ENCODE measurements at places on chromosomes 13 and 19. TPM values are rescaled to one million over a fixed set of nuclear protein-coding genes. Genes with fewer than 3 reads are reported as not detected.

GRCh38 chr13:26680572-26680971 is 80.0 kb downstream of the GPR12 start:
- DNase-seq: no peak

- DNase-seq: no peak
Observed at GRCh38 chr19:39170386-39171231, 26.2 kb upstream of the NCCRP1 start.

Gene GZMM
- 50.5 TPM for total RNA-seq

DNA sequence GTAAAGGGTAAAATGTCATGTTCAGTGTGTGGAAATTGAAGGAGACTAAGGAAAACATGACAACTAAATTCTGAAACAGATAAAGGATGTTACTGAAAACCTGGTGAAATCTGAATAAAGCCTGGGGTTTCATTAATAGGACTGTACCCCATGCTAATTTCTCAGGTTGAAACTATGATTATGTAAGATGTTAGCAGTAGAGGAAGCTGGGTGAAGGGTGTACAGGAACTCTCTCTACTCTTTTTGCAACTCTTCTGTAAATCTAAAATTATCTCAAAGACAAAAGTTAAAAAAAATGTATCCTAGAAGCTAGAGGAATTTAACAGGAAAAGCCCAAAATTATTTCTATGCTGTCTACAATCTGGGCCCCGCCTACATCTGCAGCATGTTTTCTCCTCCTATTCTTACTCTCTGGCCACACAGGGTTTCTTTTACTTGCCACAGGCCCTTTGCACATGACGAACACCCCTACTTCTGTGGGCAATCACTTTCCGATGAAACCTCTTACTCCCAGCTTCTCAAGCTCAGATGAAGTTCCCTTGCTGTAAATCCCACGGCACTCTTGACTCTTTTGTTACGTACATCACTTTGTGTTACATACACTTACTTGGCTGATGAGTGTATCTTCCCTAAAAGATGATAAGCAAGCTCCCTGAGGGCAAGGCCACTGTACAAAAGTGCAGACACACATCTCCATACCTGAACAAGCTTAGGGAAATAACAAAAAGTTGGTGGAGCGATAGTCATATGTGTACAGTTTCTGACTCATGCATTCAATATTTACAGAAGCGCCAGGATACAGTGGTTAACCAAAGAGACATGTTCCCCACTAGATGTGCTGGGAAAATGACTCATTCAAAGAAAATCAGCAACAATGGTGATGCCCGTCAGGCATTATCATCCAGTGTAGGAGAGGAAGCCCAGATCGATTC is 32.6 kb downstream of the RUBCNL start:
- no peak for DNase-seq

Gene ELAVL3
- not detected for total RNA-seq

Gene SYNE4
- total RNA-seq: 1.2 TPM

DNA sequence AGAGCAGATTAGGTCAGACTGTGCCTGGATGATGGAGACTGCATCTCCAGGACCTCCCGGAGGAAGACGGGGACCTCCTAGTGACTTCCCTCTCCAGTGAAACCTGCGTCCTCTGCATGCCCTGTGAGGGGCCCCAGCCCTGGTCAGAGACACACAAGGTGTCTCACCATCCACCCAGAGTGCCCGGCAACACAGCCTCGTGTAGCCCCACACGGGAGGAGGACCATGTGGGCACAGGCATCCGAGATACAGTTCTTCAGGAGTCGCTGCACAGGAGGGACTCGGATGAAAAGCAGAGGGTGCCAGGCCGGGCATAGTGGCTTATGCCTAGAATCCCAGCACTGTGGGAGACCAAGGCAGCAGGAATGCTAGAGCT is 64.8 kb downstream of the PEPD start:
- no peak for DNase-seq

DNA sequence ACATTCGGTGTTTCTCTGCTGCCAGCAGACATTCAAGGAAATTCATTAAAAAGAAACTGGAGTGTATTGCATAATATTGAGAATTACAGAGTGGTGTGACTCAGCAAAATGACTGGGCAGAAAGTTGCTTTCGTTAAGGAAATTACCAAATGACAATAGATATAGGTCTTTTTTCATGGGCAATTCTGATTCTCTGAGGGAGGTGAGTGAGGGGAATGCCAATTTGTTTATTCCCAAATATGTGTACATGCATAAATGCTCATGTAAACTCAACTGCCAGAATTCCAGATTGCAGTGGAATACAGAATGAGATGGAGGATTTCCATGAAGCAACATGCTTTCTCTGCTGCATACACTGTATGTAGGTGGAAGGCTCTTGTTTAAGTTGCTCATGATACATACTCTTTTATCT is 1730.1 kb downstream of the SLITRK5 start:
- DNase-seq: no peak

Gene ZNF628
- 8.3 TPM for total RNA-seq

DNA sequence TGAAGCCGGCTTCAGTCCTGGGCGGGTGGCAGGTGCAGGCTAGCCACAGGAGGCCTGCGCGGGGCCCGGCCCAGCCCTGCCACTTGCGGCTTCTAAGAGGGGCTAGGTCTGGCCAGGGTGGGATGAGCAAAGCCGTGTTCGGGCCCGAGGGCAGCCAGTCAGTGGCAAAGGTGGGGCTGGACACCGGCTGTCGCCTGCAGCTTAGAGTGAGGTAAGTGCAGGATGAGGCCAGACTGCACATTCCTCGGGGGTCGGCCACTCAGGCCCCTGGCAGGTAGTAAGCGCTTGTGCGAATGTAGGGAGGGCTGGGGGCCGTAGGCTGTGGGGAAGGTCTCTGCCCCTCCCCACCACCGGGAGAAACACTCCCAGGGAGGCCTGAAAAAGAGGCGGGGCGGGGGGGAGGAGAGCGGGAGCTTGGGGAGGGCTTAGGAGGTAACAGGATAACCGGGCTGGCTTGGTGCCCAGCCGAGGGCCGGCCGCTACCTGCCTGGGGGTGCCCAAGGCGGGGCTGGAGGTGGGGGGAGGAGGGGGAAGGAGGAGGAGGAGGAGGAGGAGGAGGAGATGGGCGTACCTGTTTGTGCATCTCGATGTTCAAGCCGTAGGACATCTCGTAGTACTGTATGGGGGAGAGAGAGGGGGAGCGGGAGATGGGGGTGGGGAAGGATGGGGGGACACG is 6.4 kb downstream of the TLE5 start:
- no peak for DNase-seq

DNA sequence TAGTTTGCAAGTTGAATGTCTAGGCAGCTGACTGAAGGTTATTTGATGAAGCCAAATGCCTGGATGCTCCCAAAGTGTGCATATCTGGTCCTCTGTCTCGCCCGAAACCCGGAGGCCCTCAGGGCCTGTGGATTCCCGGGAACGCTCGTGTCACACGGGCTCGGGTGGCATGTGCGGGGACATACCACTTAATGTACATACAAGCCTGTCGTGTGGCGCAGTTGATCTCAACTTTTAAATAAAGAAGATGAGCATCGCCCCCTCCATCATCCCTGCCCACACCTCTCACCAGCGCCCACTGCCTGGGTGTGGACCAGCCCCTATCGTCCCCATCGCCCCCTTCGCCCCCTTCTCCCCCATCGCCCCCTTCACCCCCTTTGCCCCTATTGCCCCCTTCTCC is 33.9 kb downstream of the ATP11A start:
- no peak for DNase-seq

DNA sequence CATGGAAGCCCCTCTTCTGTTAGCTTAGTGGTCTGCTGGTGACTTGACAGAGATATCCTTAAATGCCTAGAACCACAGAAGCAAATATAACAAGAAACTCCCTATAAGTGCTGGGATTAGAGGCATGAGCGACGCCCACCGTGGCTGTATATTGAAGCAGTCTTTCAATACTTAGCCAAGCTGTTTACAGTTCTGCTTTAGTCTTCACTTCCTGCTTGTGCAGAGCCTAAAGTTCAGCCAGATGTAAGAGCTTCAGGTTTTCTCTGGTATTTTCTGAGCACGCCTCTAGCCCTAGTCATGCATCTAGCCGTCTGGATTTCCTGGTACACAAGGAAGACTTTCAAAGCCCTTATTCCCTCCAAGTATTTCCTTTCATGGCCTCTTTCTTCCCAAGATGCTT is 28.5 kb downstream of the TRPM4 start:
- no peak for DNase-seq

DNA sequence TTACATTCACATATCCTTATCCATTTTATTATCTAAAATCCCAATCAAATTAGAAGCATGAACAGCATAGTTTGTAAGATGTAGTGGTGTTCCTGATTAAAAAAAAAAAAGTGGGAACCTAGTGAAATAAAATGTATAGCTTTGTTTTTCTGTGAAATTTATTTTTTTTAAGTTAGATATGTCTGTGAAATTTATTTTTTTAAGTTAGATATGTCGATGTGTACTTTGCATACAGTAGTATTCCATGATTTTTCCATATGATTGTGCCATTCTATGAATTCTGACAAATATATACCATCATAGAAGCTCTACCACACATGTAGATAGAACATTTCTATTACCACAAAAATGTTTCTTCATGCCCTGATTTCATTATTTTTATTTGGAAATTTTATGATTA is 6.0 kb upstream of the MAB21L1 start:
- no peak for DNase-seq

Gene ZNF497
- 1.7 TPM for total RNA-seq

Gene LIM2
- total RNA-seq: 0.93 TPM

Gene ZNF780B
- 21.3 TPM for total RNA-seq

Gene SPTBN4
- total RNA-seq: 0.49 TPM

Gene KLK15
- not detected for total RNA-seq

Gene SYCN
- total RNA-seq: not detected

DNA sequence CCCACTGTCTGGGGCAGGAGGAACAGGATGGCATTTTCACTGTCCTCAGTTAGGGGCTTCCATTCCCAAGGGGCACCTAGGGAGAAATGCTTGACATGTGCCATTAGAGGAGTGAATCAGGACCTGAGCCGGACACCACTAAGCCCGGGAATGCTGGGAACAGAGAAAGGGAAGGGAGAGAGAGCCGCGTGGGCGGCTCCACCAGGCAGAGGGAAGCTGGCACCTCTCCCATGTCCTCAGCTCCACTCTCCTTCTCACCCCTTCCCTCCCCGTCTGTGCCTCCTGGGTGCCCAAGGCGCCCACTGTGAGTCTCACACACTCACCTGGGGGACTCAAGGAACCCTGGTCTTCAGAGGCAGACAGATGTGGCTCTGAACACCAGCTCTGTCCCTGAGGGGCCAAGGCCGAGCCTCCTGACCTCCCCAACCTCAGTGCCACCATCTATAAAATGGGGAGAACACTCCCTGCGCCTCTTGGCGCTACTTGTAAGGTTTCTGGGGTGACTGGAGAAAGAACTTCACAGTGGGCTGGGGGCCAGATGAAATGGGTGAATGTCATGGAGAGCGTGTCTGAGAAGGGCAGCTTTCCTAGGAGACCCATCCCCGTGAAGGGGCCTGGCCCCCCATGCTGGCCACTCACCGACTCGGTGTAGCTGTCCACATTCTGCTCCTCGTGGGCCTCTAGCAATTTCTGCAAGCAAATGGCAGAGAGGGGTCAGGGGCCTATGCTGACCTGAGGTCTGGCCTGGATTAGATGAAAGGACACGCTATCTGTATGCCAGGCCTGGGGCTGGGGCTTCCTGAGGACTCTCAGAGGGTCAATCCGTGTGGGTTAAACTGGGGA is 5.3 kb upstream of the KPTN start:
- no peak for DNase-seq

DNA sequence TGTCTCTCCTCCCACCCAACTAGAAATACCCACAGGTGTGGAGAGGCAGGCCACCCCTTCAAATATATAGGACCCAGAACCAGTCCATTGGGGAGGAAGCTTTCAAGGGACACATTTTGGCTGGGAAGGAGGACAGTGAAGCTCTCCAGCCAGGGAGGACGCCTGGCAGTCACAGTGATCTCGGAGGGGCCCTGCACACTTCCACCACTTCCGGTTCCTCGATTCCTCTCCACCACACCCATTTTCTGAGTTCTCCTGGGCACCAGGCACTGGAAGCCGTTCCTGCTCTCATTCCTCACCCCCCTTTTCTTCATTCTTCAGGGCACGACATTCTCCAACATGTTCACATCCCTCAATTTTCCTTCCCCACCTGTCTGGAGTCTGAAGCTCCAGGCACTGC is 30.4 kb upstream of the CEACAM21 start:
- no peak for DNase-seq

GRCh38 chr19:48962029-48962848 is 2.9 kb upstream of the FTL start:
- peak; percentile 59 for DNase-seq

Gene KCNC3
- total RNA-seq: 0.68 TPM

Gene ADM5
- 7.2 TPM for total RNA-seq

- no peak for DNase-seq
Observed at GRCh38 chr13:101516262-101516661, 63.8 kb downstream of the ITGBL1 start.

- no peak for DNase-seq
Observed at GRCh38 chr19:41932720-41933332, 4.6 kb upstream of the ERFL start.

DNA sequence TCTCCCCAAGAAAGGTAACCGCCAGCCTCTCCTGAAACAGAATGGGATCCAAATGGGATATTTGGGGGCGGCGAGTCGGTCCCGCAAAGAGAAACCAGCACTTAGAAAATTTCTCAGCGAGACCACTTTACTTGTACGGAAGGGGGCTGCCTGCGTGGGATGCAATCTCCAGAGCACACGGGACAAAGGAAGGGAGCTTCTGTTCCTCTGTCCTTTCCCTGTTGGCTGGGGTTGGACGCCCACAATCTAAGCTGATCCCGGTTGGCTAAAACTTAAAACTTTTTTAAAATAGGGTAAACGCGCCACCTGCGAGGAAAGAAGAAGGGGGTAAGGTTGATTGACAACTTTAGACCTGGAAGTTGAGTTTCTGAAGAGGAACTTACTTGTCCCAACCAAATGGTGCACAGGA is 826 bp upstream of the BSG start:
- peak; percentile 34 for DNase-seq

Gene PRRG2
- 1.2 TPM for total RNA-seq

Gene ZNF429
- 9.0 TPM for total RNA-seq

Gene STAP2
- 6.1 TPM for total RNA-seq

DNA sequence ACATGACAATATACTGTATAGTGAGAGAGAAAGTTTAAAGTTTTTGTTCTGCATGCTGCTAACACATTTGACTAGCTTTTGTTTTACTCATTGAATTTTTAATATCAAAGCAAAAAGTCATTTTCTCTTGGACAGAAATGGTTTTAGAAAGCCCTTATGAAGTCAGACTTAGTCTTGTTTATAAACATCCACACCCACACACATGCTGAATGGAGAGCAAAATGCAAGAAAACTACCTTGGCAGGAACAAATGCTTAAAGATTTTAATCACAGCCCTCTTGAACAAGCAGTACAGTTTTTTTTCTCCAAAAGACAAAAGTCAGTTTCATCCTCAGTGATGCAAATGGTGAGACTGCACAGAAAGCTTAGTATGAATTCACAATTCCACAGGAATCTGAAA is 25.0 kb downstream of the HSPH1 start:
- DNase-seq: no peak

GRCh38 chr13:33509642-33510229 is 224.2 kb upstream of the STARD13 start:
- DNase-seq: no peak

Data from CD8-positive, alpha-beta memory T cell (primary cell).